ENCODE measurements at places on chromosomes 3 and 15.

DNA sequence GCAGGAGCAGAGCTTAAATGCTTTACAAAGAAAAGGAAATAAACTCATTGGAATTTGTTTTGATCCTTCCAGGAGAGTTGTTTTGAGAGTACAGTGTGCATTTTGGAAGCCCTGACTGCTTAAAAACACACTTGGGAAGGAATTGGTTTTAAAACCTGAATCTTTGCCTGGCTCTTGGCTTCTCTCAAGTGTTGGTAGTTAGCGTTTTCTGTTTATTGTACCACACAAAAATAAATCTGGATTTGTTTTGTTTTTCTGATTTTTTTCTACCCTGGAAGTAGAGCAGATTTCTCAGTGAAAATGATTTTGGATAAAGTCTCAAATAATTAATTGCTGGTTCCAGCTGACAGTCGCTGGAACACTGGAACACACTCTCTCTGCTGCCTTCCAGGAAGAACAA lies 90.6 kb downstream of the CHST2 start:
- no peak for DNase-seq

- DNase-seq, result no peak
Measured at GRCh38 chr15:101348015-101348414, 53.0 kb upstream of the SNRPA1 start.

DNA sequence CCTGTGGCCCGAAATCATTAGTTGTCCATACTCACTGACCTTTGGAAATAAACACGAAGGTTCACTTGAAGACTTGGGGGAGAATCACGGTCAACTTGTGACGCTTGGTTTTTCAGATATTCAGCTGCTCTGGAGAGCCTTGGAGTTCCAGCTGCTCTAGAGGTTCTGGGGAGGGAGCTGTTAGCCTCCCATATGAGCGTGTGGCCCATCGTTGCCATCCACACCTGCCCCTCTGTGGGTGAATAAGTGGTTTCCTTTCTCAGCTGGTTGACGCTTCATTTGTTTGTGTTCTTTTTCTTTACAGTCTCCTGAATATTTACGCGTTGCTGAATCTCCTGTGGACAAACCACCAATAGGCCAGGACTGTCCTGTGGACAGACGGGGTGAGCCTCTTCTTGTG lies 35.6 kb downstream of the APBA2 start:
- DNase-seq, result no peak

DNA sequence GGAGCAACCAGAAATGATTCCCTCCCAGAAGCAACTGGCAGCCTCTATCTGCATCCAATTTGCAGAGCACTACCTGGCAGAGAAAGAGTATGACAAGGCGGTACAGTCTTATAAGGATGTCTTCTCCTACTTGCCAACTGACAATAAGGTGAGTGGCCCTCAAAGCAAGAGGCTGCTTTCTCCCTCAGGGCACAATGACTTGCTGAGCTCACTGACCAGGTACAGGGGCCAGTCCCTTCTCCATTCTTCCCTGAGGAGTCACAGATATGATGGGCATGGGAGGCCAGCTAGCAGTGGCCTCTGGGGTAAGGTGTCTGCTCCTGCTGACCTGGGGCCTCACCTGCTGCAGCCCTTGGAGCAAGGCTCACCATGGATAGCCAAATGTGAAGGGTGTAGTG lies 20.3 kb downstream of the CSRNP1 start:
- DNase-seq, result no peak

DNA sequence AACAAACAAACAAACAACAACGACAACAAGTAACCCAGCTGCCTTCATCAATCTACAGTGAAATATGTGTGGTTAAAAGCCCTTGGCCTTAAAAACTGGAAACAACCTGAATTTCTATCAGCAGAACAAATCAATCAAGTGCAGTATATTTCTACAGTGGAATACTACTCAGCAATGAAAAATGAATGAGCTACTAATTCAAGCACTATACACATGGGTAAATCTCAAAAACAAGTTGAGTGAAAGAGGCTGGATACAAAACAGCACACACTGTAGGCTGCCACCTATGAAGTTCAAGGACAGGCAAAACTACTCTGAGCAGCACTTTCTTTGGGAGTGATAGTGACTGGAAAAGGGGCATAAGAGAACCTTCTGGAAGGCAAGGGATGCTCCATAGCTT lies 395.5 kb upstream of the PROK2 start:
- no peak for DNase-seq

DNA sequence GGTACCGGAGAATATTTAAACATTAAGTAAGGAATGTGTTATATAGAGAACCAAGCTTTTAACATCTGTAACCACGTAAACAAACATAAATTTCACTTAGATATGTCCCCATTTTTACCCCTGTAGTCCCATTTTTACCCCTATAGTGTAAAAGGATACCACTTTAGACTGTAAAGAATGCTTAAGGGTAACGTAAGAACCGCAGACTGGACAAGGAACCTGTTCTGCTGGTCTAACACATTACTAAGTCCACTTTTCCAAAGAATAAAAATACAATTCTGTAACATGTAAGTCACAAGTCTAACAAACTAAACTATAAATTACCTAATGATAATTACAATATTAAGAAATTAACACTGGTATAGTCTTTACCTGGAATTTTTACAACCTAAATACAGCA lies 2.9 kb downstream of the SLC12A6 start:
- no peak for DNase-seq

DNA sequence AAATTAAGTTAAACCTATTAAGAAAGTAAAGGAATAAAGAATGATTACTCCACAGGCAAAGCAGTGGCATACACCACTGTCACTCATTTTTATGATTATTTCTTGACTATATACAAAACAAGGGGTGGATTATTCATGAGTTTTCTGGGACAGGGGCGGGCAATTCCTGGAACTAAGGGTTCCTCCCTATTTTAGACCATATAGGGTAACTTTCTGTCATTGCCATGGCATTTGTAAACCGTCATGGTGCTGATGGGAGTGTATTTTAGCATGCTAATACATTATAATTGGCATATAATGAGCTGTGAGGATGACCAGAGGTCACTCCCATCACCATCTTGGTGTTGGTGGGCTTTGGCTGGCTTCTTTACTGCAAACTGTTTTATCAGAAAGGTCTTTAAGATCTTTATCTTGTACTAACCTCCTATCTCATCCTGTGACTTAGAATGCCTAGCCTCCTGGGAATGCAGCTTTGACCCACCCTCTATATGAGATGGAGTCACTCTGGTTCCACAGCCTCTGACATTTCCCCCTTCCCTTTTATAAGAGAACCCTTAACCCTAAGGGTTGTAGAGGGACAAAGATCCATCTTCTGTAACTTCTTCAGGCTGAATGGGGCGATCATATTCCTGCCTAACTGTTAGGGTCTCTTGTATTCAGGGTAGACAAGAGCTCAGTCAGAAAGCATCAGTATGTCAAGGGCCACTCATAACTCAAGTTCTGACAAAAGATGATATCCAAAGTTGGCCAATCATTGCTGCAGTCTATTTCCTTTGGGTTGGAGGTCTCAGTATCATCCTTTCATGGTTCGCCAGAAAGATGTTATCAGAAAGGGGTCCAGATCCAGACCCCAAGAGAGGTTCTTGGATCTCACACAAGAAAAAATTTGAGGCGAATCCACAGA lies 79.5 kb upstream of the LIPC start:
- DNase-seq, result no peak

- no peak for DNase-seq
Measured at GRCh38 chr3:175486255-175486654, 627.1 kb downstream of the NAALADL2 start.

- peak; percentile 82 for DNase-seq
Measured at GRCh38 chr3:116291141-116291540, 154.1 kb downstream of the LSAMP start.

GRCh38 chr3:29329986-29330890 lies 49.4 kb downstream of the RBMS3 start:
- DNase-seq, result no peak

GRCh38 chr15:58291848-58292247 lies 139.9 kb upstream of the LIPC start:
- no peak for DNase-seq

DNA sequence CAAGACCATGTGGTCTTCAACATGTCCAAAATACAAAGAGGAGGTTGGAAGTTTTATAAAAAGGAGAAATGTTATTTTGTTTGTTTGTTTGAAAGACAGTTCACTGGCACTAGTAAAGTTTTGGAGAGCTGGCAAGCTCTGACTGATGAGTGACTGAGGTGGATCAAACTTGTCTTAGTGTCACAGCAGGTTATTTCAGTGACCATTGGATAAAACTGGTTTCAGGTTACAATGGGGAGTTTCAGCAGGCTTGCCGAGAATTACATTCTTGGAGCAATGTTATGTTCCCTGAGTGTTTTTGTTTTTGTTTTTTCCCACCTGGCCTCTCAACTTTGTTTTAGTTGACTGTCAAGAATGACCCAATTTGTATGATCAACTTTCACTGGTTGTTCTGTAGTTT lies 414.5 kb upstream of the ARHGEF26 start:
- DNase-seq, result no peak

- no peak for DNase-seq
Measured at GRCh38 chr3:64743887-64744243, 56.1 kb upstream of the ADAMTS9 start.

GRCh38 chr15:85693277-85693676 lies 101.4 kb downstream of the KLHL25 start:
- DNase-seq, result no peak

- no peak for DNase-seq
Measured at GRCh38 chr3:17360991-17361390, 381.4 kb downstream of the TBC1D5 start.

- DNase-seq, result peak; percentile 58
Measured at GRCh38 chr15:91706322-91707032, 147.0 kb upstream of the SLCO3A1 start.

DNA sequence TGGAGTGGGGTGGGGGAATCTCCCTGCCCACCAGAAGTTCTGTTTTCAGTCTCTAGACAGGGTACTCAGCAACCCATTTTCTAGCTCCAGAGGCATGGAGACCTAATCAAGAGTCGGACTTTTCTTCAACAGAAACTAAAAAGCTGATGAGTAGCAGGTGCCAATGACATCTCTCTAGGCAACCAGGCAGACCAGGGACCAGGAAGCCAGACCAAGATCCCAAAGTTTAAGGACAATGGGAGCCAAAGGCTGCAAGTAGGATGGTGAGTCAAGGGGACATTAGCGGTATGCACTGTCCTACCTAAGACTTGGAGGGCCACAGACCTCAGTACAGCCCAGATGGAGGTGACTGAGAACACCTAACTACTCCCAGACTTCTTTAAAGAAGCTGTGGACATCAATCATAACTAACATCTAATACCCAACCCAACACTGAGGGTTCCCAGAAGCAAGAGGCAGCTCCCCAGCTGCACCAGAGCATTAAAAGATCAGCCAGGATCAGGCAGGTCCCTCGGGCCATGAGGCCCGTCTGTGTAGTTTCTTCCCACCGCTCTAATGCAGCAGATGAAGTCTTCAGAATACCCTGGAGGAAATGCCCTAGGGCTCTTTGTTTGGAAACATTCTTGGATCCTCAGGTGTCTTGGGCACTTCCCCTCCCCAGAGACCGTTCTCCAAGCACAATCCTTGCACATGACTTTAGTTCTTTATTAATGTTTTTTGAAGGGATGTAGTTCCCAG lies 979 bp downstream of the CCDC71 start:
- no peak for DNase-seq
